ENCODE measurements at places on chromosomes 1 and 21. TPM values are rescaled to one million over a fixed set of nuclear protein-coding genes. Genes with fewer than 3 reads are reported as not detected.
A peak's percentile ranks its signal among the peaks of the same experiment; 100 is the strongest.

DNA sequence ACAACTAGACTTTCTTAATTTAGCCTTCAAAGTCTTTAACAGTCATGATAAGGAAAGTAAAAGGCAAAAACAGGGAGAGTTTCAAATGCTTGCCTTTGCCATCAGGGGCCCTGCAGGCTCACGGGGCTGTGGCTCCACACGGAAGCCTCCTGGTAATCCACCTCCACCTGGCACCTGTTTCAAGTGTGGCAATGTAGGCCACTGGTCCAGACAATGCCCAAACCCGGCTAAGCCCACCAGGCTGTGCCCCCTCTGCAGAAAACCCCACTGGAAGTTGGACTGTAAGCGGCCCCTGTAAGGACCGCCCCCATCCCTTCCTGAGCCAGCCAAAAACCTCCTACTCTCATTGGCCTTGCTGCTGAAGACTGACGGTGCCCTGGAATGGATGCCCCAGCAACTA, 32.5 kb downstream of the VN1R5 start:
- no peak for DNase-seq

DNA sequence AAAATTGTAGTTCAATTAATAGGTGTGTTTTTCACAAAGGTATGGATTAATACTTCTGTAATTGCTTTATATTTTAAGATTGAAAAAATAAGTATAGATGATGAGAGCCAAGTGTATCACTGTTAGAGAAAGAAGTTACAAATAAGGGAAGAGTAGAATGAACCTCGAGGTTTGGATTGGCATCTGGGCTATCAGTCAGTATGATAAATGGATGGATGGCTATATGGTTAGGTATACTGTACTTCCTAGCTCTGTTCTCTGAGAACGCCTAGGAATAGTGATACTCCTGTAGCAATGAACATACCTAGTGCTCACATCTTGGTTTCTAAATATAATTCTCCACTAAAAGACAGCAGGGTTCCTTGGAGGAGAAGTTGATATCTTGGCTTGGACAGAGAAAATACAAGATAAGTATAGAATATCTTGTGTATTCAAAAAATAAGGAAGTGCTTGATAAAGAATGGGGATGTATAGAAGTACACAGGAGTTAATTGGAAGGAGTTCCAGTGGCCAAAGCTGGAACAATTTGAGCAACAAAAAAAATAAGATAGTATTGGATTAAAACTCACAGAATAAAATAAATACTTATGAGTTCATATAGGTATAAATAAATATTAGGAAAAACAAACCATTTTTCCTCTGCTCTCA, 12.4 kb downstream of the IPO9 start:
- no peak for DNase-seq

Gene TCHH
- 0.07 TPM for total RNA-seq

GRCh38 chr1:202658769-202659168, 51.5 kb downstream of the SYT2 start:
- no peak for DNase-seq

- DNase-seq = no peak
Measured at GRCh38 chr1:53693339-53693738, 45.6 kb downstream of the GLIS1 start.

- peak; percentile 67 for DNase-seq
Measured at GRCh38 chr1:196002906-196003305, 605.3 kb downstream of the KCNT2 start.

DNA sequence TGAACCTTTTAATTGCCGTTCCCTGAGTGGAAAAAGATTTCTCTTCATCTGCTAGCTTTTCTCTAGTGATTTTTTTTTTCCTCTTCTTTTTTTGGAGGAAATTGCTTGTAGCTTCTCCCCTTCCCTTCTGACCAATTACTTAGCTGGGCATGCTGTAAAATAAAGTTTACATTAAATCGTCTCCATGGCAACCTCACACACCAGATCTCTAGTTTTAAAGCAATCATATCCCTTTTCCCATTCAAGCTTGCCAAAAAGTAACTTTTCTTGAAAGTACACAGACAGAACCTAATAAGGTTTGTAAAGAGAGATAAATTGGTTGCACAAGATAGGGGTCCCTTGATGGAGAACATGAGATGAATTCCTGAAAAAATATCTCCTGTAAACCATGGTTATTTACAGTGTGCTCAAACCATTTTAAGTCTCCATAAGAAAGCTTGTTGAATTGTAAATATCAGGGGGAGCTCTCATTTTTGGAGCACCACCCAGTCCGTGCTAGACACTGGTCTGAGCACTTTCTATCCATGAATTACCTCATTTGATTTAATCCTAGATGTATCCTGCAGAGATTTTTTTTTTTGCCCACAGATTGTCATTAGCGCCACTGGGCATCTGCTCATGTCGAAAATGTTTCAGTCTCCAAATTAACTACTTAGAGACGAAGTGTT, 32.6 kb upstream of the HTR1D start:
- DNase-seq = no peak
